HFF-Myc (cell line): ENCODE measurements at places on chromosomes 2 and 18.

GRCh38 chr2:43418680-43419079 is 177.2 kb downstream of the THADA start:
- DNase-seq: no peak

DNA sequence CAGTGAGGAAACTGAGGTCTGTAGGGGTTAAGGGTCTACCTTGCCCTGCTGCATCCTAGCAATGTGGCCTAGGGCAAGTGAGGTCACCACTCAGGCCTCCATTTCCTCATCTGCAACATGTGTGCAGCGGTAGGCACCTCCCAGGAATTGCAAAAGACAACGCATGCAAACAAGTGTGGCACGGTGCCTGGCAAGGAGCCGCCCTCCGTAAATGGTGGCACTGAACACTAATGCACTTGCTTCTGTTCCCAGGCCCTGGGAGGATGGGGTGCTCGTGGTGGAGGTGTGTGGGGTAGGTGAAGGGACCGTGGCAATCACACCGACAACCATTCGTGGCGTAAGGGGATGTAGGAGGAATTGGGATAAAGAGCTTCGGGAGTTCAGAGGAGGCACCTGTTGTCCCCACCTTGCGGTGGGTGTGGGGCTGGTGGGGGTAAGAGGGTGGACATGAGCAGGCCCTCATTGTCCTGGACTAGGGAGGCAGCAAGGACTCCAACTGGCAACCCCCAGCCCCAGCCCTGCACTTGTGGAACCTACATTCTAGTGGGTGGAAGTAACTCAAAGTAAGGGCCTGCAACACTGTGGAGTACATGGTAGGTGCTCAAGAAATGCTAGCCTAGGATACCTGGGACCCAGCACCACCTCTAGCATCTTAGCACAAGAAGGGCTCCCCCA is 26.0 kb downstream of the ATOH8 start:
- no peak for DNase-seq

GRCh38 chr18:48060970-48061369 is 130.5 kb upstream of the SMAD2 start:
- DNase-seq: no peak

GRCh38 chr18:49355028-49355427 is 105.4 kb downstream of the DYM start:
- DNase-seq: no peak

DNA sequence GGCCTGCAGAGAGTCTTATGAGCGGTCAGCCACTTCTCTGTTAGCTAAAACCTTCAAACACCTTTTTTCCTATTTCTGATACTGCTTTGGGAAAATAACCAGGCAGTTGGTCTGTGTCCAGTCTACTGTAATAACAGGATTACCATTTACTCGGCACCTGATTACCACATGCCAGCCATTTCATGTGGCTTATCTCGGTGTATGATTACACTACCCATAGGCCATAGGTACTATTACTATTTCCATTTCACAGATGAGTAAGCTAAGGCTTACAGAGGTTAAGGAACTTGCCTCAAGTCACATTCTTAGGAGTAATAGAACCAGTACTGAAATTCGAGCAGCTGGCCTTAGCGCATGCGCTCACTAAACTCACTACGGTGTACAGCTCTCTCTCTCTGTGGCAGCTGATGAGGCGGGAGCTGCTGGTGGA is 147.2 kb upstream of the L3MBTL4 start:
- DNase-seq: no peak

GRCh38 chr18:46917803-46918600 is 600 bp downstream of the KATNAL2 start:
- peak; percentile 21 for DNase-seq

GRCh38 chr2:229650901-229651300 is 63.5 kb downstream of the DNER start:
- no peak for DNase-seq

DNA sequence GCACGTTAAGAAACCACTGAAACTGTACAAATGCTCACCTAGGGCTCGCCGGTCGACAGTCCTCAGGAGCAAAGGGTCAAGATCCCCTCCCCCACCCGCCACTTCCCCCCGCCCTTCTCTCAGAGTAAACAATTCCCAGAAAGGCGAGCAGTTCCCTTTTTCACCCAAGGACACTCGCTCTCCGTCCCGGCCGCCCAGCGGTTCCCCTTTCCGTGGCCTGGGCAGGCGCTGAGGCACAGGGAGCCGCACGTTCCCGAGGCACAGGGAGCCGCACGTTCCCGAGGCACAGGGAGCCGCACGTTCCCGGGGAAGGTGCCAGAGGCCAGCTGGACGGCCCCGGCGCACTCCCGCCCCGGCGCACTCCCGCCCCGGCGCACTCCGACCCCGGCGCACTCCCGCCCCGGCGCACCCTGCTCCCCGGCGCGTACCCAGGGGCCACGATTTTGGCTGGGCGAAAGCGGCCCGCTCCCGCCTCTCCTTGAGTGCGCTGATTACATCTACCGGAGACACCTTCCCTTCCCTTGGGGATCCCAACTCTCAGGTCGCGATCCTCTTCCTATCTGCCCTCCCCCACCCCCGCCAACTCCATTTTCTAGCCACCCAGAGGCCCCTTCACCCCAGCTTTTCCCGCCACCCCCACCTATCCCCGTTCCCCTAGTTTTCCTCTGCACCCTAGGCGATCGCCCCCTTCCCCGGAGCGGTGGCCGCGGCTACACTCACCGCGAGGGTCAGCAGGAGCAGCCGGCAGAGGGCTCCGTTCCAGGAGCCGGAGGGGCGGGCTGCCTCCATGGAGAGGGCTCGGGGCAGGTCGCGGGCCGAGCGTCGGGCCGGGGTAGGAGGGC is 817 bp downstream of the DSC2 start:
- DNase-seq: no peak

DNA sequence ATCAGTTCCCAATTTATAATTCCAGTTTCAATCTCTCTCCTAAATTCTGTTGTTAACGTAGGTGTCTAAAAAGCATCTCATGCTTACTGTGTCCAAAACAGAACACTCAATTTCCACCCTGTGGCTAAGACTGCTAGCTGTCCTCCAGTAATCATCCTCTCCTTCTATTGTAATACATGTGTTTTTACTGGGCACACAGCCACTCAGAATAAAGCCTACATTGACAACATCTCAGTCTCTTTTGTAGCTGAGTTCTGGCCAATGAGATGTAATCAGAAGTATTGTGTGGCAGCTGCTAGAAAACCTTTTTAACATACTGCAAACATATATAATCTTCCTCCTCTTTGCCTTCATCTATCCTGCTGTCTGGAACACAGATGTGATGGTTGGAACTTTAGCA is 29.4 kb upstream of the TSPYL6 start:
- no peak for DNase-seq

GRCh38 chr2:9700109-9700495 is 69.3 kb upstream of the YWHAQ start:
- no peak for DNase-seq

DNA sequence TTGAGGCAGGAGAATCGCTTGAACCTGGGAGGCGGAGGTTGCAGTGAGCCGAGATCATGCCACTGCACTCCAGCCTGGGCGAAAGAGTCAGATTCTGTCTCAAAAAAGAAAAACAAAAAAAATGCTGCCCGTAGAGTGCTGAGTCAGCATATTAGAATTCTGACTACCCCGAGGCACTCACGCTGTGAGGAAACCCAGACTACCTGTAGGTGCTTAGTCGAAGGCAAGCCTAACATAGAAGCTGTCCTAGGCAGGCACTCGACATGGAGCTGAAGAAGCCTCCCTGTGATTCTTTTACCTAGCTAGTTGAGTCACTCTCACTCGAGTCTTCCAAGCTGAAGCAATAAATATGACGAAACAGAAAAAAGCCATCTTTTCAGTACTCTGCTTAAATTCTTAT is 1323.2 kb upstream of the DDX18 start:
- no peak for DNase-seq

DNA sequence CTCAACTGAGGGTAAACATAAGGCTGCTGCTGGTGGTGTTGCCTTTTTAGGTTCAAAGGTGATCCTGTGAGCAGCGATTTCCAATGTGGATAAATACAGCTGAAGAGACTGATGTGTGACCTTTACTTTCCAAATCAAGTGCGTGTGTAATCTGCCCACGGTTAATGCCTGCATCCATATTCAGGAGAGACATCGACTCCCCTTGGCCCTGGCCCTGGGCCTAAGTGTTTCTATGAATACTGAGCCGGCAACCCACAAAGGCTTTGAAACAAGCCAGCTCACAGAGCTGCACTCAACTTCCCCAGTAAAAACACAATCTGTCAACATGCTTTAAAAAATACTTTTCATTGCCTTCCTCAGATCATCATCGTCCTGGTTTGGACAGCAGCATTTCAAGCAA is 1026.6 kb downstream of the TMEM182 start:
- no peak for DNase-seq

GRCh38 chr2:58194458-58194857 is 46.7 kb downstream of the FANCL start:
- no peak for DNase-seq

- no peak for DNase-seq
These were observed 44.6 kb downstream of the KDM3A start for GRCh38 chr2:86485802-86486201.

- DNase-seq: no peak
These were observed 157.8 kb downstream of the DNAH6 start for GRCh38 chr2:84674099-84674498.

GRCh38 chr2:55107436-55107835 is 57.2 kb upstream of the RTN4 start:
- DNase-seq: no peak

DNA sequence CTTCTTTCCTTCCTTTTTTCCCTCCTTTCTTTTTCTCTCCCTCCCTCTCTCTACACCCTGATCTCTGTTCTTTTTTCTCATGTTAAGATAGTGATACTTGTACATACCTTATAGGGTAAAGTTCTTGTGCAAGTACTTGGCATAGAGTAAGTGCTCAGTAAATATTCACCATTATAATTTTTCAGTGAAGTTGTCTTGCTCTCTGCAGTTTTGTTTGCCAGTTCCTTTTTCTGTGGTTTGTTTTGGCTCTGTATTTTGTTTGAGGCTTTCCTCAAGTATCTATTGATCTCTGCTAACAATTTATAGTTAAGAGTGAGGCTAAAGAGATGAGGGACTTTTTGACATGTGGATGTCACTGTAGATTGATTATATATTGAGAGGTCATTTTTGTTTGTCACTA is 48.0 kb downstream of the MTX2 start:
- DNase-seq: no peak

DNA sequence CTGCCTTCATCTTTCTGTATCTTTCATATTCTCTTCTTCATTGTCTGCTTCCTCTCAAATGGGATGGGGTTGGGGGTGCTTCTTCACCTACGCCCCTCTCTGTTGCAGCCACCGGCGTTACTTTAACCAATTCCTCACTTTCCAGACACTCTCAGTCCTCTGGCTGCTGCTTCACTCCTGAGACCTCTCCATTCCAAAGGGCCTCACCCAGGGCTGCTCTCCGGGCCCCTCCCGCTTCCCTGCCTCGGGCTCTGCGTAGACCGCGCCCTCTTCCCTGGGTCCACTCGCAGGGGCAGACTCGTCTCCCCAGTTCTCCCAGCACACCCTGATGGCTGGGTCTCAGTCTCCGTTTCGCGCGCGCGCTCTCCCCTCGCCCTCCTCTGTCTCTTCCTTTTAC is 926 bp downstream of the SERPINB8 start:
- no peak for DNase-seq

DNA sequence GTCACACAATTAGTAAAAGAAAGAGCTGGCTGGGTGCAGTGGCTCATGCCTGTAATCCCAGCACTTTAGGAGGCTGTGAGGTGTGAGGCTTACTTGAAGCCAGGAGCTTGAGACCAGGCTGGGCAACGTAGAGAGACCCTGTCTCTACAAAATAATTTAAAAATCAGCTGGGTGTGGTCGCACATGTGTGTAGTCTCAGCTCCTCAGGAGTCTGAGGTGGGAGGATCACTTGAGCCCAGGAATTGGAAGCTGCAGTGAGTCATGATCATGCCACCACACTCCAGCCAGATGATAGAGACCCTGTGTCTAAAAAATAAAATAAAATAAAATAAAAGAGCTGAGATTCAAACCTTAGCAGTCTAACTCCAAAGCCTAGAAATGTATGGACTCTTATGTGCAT is 39.0 kb upstream of the NEDD4L start:
- peak; percentile 37 for DNase-seq

DNA sequence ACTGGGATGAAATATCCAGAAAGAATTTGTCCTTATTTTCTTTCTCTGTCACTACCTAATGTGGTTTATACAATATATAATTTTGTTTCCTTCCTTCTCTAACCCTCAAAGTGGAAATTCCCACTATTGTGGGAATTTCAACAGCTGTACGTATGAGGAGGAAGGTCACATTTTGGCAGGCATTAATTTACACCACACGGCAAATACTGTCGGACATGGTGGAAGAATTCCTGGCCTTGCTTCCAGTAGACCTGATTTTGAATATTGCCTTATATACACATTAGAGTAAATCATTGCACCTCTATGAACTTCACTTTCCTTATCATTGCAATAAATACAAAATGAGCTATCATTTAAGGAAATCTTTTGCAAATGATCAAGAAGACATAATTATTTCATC is 358.1 kb upstream of the ETAA1 start:
- DNase-seq: no peak

DNA sequence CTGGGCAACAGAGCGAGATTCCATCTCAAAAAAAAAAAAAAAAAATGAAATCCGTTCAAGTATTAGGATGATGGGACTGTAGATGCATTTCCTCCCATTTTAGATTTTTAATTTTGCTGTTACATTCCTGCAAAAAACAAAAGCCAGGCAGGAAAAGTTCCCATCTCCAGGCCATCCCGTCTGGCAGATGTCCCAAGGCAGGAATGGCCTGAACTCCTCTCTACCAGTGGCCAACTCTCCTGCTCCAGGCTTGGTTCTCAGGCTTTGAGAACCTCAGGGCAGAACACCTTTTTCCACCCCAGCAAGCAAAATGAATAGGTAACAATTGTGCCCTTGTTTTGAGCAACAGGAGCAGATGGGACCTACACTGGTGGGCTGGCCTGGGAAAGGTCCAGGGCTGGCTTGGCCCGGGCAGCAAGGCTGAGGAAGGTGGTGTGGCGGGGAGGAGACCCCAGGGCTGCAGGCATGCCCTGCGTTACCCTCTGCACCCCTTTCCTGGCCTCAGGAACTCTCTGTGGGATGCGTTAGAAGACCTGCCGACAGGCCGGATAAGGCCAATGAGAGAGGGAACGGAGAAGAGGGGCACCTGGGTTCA is 86.0 kb downstream of the FAM210A start:
- no peak for DNase-seq

GRCh38 chr18:25112821-25113434 is 239.0 kb downstream of the ZNF521 start:
- DNase-seq: no peak

DNA sequence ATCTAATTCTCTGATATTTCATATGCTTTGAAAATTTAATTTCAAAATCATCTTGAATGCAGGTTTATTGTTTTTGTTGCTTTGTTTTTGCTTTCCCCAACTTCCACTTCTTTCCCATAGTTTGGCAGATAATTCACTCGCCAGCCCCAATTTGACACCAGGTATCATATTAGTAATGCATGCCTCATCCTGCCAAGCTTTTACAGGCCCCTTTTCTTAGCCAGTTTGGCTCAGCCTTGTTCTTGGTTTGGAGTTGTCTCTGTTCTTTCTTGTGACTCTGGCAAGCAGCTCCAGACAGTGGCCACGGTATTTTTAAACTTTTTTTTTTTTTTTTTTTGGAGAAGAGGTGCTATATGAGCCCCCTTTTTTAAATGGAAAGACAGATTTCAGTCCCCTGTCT is 65.3 kb downstream of the PMS1 start:
- DNase-seq: no peak

- no peak for DNase-seq
These were observed 710.2 kb upstream of the SLC39A10 start for GRCh38 chr2:194946826-194947225.
